Regular cardiac myocyte (primary cell): ENCODE measurements at places on chromosomes 13 and 19. TPM values are rescaled to one million over a fixed set of nuclear protein-coding genes. Genes with fewer than 3 reads are reported as not detected.

Gene ACP5
- total RNA-seq = 0.38 and 3.1 TPM in 2 replicates

Gene TEX29
- total RNA-seq = 0.38 TPM in 1 of 2 replicates, not detected in the other

Gene RGCC
- 1.3 and 2.3 TPM in 2 replicates for total RNA-seq

Gene POU2F2
- total RNA-seq = 0.19 and 0.56 TPM in 2 replicates

Gene ACER1
- not detected in 2 replicates for total RNA-seq
